Head of caudate nucleus (tissue), 42 donors: ENCODE measurements at places on chromosomes 1 and 21.
A peak's percentile ranks its signal among the peaks of the same experiment; 100 is the strongest.

- peak; percentile 5 for DNase-seq
Measured at GRCh38 chr21:42154237-42155044, 64.5 kb upstream of the ABCG1 start.

DNA sequence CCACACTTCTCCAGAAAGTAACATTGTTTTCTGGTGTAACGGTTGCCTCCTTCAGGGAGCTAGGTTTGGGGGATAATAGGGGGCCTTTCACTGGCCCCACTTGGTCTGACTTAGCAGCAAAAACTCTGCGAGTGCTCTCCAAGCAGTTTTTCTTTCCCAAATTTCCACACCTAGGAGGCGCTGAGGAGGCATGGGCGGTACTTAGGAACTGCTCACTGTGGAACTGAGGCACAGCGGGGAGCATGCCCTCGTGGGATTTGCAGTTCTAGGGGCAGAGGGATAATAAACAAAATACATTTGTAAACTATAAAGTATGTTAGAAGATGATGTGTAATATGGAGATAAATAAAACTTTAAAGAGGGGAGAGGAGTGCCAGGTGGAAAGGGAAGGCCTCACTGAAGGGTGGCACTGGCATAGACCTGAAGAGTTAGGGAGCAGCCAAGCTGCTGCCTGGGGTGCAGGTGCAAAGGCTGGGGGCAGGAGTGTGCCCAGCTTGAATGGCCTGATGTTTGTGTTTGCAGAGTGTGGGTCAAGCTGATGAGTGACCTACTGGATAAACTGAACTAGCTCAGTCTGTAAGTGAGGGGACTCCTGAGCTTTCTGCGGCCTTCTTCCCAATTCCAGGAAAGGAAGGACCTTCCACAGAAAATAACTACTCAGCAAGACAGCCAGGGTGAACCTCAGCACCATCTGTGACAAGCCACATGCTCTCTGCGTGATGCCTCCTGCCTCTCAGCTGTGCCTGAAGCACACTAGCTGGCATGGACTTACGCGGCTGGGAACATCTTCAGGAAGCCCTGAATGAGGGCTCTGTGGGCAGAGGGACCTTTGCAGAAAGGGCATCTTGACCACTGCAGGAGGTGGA, 1.9 kb downstream of the EPHX1 start:
- peak; percentile 35 for DNase-seq

DNA sequence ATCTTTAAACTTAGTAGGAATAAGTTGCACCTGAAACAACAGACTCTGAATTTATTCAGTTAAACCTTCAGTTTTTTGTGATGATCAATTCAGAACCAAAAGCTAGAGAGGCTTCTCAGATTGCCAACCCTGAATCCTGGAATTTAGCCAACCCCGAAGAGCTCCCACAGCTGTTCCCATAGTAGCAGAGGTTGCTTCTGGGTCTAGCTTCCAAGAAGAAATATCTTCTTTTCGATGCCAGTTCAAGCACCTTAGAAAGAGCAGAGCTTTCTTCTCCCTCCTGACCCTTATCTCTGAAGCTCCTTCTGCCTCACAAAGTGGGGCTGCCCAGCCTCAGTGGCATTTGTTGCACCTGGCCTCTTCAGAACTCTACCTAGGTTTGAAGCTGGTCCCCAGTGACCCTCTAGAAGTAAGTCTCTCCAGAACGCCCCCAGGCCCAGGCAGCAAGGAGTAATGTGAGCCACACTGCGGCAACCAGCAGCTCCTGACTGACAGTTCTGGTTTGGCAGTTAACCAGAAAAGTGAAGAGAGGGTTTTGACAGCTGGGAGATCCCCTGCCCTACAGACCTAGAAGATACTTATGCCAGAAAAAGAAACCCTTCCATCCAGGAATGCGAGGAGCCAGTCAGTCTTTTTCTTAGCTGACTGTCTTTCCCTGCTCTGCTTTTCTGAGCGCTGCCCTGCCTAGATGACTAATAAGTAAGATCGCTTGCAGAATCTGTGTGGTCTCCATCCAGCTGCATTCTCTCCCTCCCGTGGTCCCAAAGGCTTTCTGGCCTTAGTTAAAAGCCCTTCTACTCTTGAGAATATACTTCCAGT, 165.9 kb downstream of the ADGRL4 start:
- DNase-seq: no peak

DNA sequence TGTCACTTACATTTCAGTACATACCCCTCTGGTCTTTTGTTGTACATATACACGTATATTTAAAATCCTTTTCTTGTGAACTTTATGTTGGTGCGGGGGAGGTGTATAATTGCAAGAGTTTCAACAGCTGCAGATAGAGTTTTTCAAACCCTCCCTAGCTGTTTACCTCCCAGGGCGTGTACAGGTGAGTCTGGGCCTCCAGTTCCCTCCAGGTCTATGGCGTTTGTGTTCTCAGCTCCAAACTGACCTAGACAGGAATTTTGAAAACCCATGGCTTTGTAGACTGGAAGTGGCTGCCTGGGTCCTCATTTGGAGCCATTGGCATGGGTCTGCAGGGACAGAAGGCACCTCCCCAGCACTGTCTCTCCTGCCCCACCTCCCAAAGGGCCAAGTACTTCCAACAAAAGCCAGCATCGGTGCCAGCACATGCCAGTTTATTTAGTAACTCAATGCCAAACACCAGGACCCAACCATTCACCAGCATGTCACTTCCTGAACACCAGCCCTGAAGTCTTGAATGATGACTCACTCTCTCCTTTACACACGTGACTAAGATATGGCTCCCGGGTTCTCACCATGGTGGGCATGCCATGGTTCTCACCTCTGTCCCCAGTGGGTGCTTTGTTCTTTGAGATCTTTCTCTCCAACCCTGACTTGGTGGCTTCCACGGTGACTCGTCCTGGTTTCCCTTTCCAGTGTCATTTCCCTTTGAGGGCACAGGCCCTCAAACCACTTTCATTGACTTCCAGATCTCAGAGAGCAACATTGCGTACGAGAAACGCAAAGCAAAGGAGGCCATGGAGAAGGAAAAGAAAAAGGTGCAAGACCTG, 57.3 kb upstream of the EFHD2 start:
- DNase-seq: no peak

DNA sequence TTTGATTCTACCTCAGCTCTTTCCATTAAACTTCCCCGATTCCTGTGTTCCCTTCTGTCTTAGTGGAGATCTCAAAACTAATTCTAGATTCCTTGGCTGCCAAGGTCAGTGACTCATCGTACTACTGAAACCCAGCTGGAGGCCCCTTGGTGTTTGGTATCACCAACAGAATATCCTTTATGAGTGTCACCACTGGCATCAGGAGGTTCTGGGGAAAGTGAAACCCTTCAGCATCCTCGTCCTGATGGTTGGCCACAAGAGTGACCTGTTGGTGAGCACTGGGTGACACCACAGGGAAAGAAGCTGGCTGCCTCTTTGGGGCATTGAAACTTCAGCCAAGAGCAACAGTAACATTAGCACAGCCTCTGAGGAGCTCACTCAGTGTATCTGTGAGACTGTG, 9.6 kb downstream of the RAB42 start:
- no peak for DNase-seq

- no peak for DNase-seq
Measured at GRCh38 chr1:244802556-244803239, 32.8 kb upstream of the COX20 start.

DNA sequence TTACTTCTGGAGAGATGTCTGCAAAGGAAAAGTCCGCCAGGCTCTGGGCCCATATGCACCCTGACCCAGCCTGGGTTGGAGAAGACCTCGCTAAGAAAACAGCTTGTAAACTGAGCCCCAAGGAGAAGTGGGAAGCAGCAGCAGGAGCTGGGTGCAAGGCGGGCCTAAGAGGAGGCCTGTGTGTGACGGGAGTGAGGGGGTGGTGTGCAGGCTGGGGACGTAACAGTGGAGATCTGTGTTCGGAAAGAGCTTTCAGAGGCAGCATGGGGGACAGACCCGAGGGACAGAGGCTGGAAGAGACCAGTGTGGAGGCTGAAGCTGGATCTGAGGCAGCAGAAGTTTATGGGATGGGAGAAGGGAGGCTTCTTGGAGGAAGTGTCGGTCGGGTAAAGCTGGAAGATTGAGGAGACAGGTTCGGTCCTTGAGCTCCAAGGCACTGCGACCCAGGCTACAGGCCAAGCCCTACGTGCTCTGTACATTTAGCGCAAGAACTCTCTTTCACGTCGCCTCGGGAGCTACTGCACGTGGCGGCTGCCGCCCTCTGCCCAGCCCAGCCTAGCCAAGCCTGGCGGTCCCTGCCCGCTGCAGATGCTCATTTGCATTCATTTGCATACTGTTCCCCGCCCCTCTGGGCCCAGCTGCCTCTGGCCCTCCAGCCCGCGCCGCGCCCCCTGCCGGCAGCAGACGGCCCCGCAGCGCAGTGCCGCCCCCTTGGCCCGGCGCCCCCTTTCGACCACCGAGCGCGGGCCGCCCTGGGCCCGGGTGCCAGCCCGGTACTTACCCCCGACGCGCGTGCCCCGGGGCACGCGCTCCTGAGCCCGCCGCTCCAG, 6.3 kb downstream of the HPCA start:
- DNase-seq: peak; percentile 93

- DNase-seq: no peak
Measured at GRCh38 chr1:23895082-23895481, 18.1 kb downstream of the CNR2 start.

DNA sequence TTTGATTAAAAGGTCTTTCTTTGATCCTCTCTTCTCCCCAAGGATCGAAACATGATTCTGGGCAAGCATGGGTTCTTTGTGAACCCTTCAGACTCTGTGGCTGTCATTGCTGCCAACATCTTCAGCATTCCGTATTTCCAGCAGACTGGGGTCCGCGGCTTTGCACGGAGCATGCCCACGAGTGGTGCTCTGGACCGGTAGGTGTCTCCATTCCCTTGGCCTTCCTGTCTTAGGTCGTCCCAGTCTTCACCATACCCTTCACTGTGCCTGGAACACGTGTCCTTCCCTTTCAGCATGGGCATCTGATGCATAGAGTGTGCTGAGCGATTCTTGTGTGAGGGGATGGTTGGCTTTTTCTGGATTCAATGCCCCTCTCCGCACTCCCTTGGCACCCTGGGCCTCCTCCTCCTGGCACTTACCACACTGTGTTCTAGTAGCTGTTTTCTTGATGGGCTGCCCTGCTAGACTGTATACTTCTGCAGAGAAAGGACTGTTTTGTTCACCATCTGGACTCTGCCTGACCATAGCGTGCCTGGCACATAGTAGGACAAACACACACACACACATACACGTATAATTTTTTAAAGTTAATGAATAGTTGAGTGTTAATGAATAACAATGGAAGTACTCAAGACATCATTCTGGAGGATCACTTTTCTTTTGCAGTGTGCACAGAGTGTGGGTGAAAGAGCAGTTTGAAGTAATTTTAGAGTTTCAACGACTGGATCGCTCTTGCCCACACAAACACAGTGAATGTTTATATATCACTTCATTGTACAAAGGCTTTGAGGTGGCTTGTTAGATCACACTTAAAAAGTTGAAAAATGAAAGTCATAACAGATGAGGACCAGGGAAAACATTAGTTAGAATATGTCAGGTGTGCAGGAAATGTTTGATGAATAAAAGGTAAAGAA, 43.2 kb downstream of the PGM1 start:
- no peak for DNase-seq

DNA sequence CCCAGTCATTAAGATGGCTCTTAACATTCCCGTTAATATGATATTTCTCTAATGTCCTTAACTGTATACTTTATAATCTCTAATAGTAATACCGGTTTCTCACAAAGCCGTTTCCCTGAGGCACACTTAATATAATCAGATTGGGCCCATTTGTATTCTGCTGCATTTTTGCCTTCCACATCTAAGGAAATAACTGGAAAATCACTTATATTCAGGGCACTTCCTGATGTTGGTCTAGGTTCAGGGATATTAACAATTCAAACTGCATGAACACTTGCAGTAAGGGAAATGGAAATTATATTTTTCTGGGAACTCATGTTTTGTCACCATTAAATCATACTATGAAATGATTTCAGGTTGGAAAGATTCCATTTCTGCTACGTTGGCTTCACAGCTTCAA, 119.8 kb downstream of the TPR start:
- DNase-seq: no peak

DNA sequence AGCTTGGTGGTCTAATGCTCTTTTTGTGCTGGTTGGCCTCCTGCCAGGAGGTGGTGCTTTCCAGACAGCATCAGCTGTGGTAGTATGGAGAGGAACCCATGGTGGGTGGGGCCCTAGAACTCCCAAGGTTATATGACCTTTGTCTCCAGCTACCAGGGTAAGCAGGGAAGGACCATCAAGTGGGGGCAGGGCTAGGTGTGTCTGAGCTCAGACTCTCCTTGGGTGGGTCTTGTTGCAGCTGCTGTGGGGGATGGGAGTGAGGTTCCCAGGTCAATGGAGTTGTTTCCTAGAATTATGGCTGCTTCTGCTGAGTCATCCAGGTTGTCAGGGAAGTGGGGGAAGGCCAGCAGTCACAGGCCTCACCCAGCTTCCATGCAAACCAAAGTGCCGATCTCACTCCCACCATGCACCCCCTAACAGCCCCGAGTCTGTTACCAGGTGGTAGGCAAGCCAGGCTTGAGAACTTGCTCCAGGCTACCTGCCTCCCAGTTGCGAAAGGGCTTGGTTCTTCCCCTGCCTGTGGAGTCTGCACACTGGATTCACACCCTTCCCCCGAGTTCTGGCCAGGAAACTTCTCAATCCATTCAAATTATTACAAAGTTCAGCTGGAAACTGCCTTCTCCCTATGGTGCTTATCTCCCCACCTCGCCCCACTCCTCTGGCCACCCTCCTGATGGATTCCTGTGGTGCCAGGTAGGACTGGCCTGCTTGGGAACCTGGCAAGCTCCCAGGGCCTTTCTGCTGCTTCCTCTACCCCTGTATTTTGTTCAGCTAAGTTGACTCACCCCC, 37.8 kb downstream of the DRAM2 start:
- no peak for DNase-seq

GRCh38 chr1:244029124-244029523, 22.0 kb upstream of the ZBTB18 start:
- no peak for DNase-seq

GRCh38 chr1:18413541-18414305, 67.0 kb upstream of the KLHDC7A start:
- DNase-seq: no peak

DNA sequence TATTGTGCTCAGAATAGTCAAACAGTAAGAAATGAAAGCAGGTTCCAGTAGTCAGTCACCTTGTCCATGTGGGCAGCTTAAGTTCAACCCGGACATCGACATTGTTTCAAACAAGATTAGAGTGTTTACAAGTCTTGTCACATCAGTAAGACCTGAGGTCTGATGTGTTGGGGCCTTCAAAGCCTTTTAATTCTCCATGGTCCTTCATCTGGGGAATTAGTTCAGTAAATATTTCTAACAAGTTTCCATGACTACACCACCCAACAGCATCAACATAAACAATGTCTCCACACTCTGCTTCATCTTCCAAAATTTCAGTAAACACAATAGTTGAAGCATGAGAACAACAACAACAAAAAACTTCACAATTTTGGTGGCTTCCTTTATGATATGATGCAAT, 15.1 kb upstream of the ADORA1 start:
- no peak for DNase-seq

- no peak for DNase-seq
Measured at GRCh38 chr1:18951818-18952391, 4.6 kb downstream of the IFFO2 start.

GRCh38 chr1:155856257-155856974, 598 bp downstream of the GON4L start:
- no peak for DNase-seq

- no peak for DNase-seq
Measured at GRCh38 chr1:185719021-185719420, 15.2 kb upstream of the HMCN1 start.

GRCh38 chr1:201456499-201457309, 12.3 kb downstream of the PHLDA3 start:
- no peak for DNase-seq

- no peak for DNase-seq
Measured at GRCh38 chr21:37896788-37897187, 19.5 kb downstream of the KCNJ6 start.

- DNase-seq: no peak
Measured at GRCh38 chr1:2279210-2279639, 51.1 kb downstream of the SKI start.

- no peak for DNase-seq
Measured at GRCh38 chr1:87117761-87118368, 203.4 kb downstream of the HS2ST1 start.
